Fibroblast of skin of right biceps (primary cell): ENCODE measurements at places on chromosomes 12 and 14.

DNA sequence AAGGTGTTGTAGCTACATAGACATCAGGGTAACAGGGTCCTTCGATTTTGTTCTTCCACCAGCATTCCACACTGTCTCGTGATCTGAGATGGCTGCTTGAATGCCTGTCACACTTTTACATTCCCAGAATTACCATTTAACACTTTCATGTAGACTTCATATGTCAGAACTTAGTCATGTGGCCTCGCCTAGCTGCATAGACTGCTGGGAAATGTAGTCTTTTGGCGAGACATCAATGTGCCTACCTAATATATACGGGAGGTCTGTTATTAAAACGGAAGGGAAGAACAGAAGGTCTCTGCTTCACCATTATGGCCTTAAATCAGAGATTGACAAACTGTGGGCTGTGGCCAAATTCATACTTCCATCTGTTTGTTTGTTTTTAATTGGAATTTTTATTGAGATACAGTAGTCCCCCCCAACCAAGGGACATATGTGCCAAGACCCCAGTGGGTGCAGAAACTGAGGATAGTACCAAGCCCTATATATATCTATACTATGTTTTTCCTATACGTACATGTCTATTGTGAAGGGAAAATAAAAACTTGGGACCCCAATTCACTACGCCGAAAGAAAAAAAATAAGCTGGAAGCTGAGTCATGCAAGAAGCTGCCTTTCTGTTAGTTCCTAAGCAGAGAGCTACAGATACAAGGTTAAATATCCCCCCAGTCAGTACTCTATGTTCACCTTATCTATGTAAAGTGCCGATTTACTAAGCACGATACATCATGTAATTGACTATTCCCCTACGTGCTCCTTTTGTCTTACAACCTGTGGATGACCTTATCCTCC lies 11.3 kb upstream of the HRK start:
- no peak for DNase-seq

DNA sequence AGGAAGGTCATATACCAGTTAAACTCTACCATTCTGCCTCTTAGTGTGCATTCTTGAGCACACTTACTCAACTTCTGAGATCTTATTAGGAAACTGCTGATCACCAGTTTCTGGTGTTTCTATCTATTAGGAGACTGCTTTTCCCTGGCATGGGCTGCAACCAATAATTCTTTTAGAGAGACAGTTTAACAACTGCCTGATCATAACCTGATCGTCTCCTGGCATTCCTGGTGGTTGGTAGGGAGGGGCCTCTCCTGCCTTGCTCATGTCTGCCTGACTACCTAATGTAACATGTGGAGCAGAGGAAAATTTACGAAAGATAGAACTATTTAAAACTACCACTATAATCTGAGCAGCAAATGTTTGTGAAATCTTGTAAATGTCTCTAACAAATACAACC lies 75.3 kb upstream of the MGAT4C start:
- DNase-seq = no peak

GRCh38 chr14:105414456-105415371 lies 4.9 kb upstream of the MTA1 start:
- DNase-seq = peak; percentile 67

DNA sequence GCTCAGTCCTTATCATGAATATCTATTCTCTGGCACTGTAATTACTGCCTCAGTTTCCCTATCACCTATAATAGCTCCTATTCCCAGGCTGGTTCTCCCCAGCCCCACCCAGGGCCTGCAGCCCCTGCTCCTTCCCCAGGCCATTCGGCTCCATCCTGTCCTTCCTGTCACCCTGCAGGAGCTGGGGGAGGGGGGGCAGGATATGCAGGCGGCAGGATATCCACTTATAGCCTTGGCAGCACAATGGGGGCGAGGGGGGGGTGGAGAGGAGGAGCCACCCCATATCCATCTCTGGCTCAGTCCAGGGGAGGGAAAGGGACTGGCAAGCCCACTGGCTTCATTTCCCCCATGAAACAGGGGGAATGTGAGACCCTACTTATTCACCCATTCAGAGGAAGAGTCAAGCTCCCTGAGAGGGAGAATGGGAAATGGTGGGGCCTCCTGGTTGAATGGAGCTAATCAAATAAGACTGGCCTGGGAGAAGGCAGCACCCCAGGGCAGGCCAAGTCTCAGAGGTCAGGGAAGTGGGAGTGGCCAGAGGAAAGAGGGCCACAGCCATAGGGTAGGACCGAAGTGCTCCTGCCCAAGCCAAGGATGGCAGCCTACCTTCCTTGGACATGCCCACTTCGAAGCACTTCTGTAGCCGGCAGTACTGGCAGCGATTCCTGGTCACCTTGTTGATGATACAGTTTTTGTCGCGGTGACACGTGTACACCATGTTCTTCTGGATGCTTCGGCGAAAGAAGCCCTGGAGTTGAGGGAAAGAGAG lies 7.8 kb upstream of the ITGB7 start:
- DNase-seq = peak; percentile 37

DNA sequence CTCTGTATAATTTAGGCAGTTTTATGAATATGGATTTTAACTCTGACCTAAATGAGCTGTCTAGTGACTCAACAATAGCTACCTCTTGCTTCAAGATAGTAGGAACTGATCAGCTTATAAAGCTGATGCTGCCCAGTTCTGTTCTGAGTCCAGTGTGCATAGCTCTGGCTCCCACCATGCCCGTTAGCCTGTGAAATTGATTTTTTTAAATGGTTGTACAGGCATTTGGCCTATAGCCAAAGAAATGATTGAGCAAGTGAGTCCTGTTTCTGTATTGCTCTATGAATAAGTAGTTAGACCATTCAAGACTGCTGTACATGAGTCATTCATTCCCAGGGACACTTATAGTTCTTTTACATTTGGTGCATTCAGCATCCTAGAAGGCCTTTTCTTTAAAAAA lies 36.4 kb downstream of the SAMD4A start:
- peak; percentile 87 for DNase-seq
